ENCODE measurements at places on chromosomes 16 and 17.

GRCh38 chr17:10556301-10557005 is 7.0 kb upstream of the MYH2 start:
- H3K36me3 ChIP-seq: no peaks in the 10 kb centered on the region
- no peak overlapping the region for H3K27ac ChIP-seq
- H3K27me3 ChIP-seq: peaks cover 8% of the 10 kb centered on the region
- H3K4me3 ChIP-seq: no peak overlapping the region

DNA sequence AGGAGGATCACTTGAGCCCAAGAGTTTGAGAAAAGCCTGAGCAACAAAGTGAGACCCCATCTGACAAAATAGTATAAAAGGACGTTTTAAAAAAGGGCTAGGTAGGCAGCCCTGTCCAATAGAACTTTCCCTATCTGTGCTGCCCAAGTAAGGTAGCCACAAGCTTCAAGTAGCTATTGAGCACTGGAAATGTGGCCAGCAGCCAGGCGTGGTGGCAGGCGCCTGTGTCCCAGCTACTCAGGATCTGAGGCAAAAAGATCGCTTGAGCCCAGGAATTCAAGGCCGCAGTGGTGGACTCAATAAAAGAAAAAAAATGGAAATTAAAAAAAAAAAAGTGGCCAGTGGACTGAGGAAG is 1.5 kb upstream of the NQO1 start:
- H3K4me1 ChIP-seq: peaks cover 51% of the 10 kb centered on the region
- no peak for DNase-seq
- H3K36me3 ChIP-seq: peaks cover 9% of the 10 kb centered on the region
- peak overlapping the region; percentile 88 for H3K4me3 ChIP-seq
- H3K27me3 ChIP-seq: no peaks in the 10 kb centered on the region

DNA sequence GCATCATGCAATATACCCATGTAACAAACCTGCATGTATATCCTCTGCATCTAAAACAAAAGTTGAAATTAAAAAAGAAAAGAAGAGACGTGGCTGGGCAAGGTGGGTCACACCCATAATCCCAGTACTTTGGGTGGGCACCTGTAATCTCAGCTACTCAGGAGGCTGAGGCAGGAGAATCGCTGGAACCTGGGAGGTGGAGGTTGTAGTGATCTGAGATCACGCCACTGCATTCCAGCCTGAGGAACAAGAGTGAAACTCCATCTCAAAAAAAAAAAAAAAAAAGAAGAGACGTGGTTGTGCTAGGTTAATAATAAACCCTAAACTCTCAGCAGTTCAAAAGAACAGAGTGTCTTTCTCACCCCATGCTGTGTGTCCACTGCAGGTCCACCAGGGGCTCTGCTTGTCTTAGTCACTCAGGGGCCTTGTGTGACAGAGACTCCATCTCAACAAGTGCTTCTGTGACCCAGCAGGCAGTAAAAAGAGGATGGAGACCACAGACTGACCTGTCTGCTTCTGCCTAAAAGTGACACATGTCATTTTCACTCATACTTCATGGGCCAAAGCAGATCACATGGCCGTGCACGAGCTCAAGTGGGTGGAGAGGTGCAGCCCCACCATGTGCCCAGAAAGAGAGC is 22.3 kb upstream of the N4BP1 start:
- H3K27ac ChIP-seq: no peak overlapping the region
- peaks cover 13% of the 10 kb centered on the region for H3K27me3 ChIP-seq
- no peak overlapping the region for H3K4me3 ChIP-seq
- no peak for DNase-seq
- peaks cover 14% of the 10 kb centered on the region for H3K4me1 ChIP-seq

DNA sequence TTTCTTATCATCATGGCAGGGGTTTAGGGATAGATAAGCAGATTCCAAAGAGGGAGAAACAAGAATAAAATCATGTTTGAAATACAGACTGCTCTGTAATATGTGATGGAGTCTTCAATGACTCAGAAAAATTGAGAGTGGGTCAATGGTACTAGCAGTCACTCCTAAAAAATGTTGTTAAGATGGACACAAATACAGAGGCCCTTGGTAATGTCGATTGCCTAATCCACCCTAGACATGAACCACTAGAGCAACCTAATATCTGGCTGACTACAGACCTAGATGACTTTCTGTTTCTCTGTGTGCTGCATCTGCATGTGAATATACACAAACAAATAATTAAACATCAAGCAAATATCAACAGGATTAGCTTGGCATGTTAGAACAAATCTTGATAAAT is 135.8 kb downstream of the CDH8 start:
- H3K27ac ChIP-seq: no peak overlapping the region
- no peak for DNase-seq
- H3K27me3 ChIP-seq: no peaks in the 10 kb centered on the region
- peaks cover 7% of the 10 kb centered on the region for H3K36me3 ChIP-seq
- no peak overlapping the region for H3K4me3 ChIP-seq
- H3K4me1 ChIP-seq: no peaks in the 10 kb centered on the region

GRCh38 chr16:30186782-30187555 is 3.6 kb downstream of the CORO1A start:
- peak; percentile 74 for DNase-seq
- no peak overlapping the region for H3K4me3 ChIP-seq
- no peaks in the 10 kb centered on the region for H3K36me3 ChIP-seq

DNA sequence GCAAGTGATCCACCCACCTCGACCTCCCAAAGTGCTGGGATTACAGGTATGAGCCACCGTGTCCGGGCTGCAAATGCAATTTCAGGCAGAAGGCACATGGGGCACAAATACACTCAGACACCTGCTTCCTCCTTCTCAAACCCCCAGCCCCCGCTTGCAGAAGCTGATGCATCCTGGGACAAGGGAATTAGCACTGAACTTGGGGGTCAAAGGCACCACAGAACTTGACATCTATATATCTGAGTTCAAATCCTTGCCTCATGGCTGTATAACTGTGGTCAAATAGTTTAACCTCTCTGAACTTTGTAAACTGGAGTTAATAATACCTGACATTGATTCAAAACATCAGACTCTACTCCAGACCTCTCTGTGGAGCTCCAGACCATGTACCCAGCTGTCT is 4.1 kb upstream of the ARL5C start:
- peaks cover 52% of the 10 kb centered on the region for H3K4me1 ChIP-seq
- H3K4me3 ChIP-seq: no peak overlapping the region
- H3K27me3 ChIP-seq: peaks cover 44% of the 10 kb centered on the region
- DNase-seq: no peak

- H3K4me3 ChIP-seq: peak overlapping the region; percentile 89
- H3K36me3 ChIP-seq: peaks cover 14% of the 10 kb centered on the region
- H3K27me3 ChIP-seq: peaks cover 8% of the 10 kb centered on the region
- H3K4me1 ChIP-seq: peaks cover 55% of the 10 kb centered on the region
- peak overlapping the region; percentile 83 for H3K27ac ChIP-seq
Measured at GRCh38 chr16:351804-352520, 561 bp downstream of the AXIN1 start.

DNA sequence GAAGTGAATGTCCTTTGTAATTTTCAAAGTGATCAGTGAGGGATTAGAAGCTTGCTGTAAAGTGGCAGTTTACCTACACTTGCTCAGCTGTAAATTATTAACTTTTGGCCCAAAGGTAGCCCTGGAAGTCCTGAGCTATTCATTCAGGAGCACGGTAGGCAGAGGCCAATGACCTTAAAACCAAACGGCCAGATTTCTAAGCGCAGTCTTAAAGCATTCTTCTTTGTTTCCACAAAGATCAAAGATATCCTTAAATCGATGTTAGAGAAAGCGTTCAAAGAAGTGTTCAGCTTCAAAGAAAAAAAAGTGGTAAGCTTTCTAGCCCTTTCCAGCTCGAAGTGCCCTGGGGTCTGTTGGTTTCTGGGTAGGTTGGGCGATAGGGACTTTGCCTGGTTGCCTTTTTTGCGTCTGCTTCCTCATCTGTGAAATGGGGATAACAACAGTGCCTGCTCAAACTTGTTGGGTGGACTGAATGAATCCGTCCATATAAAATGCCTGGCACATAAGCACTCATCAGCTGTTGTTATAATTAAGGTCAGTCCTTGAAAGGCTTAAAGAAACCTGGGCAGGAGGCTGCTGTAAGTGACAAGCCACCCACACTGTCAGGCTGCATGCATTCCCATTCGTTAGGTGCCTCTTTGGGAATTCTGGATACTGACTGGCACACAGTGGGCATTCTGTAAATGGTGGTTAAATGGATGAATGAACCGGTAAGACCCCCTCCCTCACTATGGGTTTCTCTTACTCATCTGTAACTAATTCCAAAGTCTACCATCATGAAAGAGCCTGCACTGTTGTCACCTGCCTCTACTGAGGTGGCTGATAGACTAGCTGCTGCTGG is 113.2 kb downstream of the PRKCA start:
- H3K4me3 ChIP-seq: no peak overlapping the region
- H3K27me3 ChIP-seq: no peaks in the 10 kb centered on the region
- peaks cover 31% of the 10 kb centered on the region for H3K4me1 ChIP-seq

DNA sequence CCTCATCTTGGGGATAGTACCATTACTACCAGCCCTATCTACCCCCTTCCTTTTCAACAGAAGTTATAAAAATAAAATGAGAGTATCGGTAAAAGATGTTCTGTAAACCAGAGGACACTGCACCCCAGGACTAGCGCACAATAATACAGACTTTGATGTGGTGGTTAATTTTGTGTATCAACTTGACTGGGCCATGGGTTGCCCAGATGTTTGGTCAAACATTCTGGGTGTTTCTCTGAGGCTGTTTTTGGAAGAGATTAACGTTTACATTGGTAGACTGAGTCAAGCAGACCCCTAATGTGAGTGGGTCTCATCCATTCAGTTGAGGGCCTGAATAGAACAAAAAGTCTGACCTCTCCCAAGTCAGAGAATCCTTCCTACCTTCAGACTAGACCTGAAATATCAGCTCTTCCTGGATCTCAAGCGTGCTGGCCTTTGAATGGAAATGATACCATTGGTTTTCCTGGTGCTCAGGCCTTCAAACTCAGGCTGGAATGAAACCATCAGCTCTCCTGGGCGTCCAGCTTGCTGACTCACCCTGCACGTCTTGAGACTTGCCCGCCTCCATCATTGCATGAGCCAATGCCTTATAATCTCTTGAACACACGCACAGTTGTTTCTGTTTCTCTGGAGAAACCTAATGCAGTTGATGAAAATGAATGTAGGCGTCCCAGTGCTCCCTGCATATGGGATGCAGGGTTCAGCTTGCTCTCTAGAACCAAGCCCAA is 10.1 kb downstream of the MRM1 start:
- peaks cover 58% of the 10 kb centered on the region for H3K4me1 ChIP-seq
- H3K27me3 ChIP-seq: peaks cover 6% of the 10 kb centered on the region
- no peak overlapping the region for H3K4me3 ChIP-seq
- peaks cover 16% of the 10 kb centered on the region for H3K36me3 ChIP-seq
- DNase-seq: no peak

Data from nephron progenitor cell (in vitro differentiated cells).